ENCODE measurements at places on chromosomes 12 and 14.
A peak's percentile ranks its signal among the peaks of the same experiment; 100 is the strongest.

DNA sequence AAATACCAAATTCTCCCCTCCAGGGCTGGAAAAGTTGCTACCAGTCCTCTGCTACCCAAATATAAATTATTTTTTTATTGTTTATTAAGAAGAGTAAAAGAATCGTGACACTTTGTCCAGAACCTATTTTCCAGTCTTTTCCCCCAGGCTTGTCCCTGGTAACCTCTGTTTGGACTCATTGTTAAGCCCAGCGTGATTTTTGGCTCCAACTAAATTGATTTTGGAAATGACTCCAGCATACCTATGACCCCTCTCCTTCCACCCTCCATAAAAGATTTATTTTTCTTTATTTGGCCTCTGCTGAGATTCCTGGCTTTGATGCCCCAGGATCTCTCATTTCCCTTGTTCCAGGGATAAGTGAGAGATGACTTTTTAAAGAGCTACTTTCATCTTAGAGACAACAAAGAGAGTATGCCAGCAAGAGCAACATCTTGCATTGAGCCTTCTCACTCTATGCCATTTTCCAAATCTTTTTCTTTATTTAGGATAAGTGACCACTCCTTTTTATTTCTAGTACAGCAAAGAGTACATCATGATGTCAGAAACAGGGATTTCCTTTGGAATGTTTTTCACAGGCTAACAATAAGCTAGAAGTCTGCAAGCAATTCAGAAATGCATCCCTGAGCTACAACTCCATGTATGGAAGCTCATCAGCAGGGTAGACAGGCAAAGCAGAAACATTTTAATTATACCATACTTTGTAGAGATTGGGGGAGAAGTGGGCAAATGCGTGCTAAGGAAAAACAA lies 75.8 kb downstream of the DAD1 start:
- DNase-seq = no peak

- DNase-seq = no peak
These were observed 893.3 kb upstream of the MDGA2 start for GRCh38 chr14:48568688-48569087.

- DNase-seq = no peak
These were observed 233.3 kb upstream of the FLRT2 start for GRCh38 chr14:85296456-85297210.

DNA sequence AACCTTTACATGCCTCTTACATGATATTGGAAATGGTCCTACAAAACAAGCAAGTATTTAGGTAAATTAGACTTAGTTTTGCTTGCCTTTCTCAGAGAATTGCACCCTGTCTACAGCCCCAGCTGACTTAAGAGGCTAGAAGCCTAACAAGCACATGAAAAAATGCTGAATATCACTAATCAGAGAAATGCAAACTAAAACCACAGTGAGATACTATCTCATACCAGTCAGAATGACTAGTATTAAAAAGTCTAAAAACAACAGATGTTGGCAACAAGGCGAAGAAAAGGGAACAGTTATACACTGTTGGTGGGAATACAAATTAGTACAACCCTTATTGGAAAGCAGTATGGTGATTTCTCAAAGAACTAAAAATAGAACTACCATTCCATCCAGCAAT lies 103.8 kb downstream of the EGLN3 start:
- no peak for DNase-seq

GRCh38 chr12:5305425-5305824 lies 126.5 kb upstream of the NTF3 start:
- DNase-seq = no peak

DNA sequence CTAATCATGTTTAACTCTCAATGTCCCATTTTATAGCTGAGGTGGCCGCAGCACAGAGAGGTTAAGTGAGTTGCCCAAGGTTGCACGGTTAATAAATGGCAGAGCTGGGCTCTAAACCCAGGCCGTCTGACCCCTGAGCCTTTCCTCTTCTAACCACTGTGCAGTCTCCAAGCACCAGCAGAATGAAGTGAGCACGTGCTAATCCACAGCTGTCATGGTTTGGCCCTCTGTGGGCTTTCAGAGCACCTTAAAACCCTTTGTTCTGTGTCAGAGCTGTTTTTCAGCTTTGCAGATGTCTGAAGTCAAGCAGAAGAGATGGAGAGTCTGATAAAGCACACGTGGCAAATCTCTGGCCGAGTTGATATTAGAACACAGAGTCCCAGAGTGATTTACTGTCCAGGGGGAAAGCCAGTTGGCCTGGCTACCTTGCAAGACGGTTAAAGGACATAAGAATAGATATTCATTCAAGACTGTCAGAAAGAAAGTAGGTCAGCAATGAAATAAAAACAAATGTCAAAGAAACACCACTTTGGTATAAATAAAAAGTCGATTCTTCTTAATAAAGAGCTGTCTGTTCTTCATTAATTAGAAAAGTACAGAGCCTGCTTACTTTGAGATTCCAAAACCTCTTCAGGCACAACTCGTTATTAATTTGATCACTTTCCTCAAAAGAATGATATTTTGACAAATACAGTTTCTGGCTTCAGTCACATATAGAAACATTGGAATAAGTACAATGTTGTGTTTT lies 107.3 kb downstream of the CRADD start:
- DNase-seq = no peak

GRCh38 chr12:104154806-104155205 lies 16.8 kb upstream of the NFYB start:
- DNase-seq = no peak

GRCh38 chr14:92263681-92264080 lies 59.3 kb upstream of the SLC24A4 start:
- DNase-seq = no peak

DNA sequence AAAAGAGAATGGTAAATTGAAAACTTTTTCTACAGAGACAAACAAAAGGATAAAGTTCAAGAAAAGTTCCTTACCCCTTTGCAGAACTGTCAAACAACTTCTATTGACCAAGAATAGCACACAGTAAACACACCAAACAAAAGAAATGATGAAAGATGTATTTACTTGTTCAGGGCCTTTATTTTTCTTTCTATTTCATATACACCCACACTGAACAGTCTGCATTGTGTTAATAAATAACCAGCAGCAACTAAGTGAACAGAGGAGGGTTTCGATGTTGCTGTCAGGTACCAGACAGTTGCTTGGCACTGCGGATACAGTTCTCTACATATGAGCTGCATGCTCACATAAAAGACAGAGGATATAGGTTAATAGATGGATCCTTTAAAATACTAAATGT lies 122.1 kb downstream of the SOX5 start:
- no peak for DNase-seq

DNA sequence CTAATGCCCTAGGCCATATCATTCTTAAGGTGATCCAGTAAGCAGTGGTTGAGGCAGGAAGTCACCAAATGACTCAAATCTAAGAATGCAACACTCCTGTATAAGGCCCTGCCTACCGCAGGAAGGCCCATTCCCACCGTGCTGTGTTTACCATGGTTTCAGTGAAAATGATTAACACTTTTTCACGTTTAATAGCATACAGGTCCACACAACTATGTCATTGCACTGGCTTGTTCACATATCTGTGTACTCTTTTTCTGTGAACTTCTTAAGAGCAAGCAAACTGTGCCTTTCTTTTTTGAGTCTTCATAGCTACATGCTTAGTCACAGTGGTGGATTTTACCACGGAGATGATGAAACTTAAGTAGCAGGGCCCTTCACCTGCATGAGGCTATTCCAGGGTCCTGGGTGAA lies 214.9 kb downstream of the CNTN1 start:
- DNase-seq = no peak

- no peak for DNase-seq
These were observed 37.7 kb downstream of the FGD4 start for GRCh38 chr12:32437095-32437515.

DNA sequence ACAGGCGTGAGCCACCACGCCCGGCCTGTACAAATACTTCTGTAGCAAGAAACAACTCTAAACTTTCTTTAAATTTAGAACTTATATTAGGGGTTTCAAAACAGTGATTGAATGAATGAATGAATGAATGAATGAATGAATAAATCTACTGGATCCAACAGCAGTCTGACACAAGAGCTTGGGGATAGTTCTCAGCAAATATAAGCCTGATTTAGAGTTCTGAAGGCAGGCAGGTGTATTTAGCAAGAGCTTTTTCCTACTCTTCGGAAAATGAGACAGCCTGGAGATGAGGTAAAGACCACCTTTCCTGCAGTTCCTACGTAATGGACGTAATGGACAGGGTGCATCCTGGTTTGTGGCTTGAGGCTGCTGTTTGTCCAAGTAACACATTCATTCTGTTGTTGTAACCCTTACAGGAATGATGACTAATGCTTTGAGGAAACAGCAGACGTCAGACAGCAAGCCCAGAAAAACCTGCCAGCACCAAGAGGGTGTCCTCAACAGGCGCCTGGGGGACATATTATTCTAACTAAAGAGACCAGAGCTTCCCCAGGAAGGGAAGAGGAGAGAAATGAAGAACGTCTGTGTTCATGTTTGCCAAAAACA lies 277.4 kb upstream of the SOX5 start:
- DNase-seq = no peak

DNA sequence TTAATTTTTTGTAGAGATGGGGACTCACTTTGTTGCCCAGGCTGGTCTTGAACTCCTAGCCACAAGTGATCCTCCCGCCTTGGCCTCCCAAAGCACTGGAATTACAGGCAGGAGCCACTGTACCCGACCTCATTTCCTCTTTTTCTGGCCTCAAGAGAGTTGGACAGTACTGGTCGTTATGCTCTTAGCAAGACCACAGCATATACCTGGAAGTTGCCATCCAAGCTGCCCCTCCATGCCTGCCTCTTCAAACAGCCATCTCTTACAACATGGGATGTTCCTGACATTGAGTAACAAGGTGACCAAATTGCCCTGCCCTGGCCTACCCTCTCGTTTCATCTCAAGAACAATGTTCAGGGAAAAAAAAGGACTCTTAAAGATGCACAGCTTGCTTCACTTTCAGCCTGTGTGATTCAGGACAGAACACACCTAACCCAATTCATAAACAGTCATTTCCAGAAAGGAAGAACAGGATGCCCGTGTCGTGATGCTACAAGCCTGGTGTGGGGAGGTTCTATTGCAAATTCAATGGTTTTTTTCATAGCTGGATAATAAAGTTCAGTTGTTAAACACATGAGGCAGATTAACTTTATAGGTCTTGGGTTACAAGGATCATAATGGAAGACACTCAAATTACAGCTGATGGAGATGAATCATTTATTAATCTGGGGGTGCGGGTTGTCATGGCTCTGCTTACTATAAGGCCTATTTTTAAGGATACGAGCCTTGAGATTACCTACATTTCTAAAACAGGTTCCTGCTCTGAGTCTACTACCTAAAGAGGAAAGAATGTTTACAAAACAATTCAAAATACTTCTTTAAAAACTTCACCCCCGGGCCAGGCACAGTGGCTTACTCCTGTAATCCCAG lies 11.9 kb downstream of the GLTP start:
- DNase-seq = no peak

DNA sequence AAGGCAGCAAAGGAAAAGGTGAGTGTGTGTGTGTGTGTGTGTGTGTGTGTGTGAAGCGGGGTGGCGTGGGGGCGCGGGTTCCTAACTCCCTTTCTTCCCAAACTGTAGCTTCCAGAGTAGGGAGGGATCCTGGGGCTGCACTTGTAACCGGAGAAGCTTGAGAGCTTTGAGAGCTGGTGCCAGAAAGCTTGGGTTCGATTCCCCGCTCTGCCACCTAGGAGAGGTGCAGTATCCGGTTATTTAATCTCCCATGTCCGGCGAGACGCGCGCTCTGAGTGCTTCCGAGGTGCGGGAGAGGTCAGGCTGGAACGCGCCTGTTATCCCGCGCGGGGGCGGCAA lies 7.2 kb upstream of the RACGAP1 start:
- DNase-seq = no peak

- DNase-seq = no peak
These were observed 9.5 kb downstream of the HHIPL1 start for GRCh38 chr14:99654235-99654985.

DNA sequence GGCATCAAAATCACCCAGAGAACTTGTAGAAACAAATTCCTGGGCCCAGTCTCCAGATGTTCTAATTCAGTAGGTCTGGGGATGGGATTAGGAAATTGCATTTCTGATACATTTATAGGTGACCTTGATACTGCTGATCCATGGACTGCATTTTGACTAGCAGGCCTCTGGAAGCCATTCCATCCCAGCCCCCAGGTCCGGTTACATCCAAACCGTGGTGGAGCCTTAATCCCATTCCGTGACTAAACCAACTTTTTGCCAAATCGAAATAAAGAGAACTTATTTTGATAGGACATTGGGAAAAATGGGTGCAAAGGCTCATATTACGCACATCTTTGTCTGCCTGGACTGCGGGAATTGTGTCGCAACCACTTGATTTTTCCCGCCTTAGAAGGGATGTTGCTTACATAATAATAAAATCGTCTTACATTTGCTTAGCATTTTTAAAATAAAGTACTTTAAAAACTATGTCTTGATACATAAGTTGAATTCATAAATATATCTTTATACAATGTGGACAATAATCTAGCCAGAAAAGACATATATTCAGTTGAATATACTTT lies 5.8 kb upstream of the KCNA5 start:
- no peak for DNase-seq

DNA sequence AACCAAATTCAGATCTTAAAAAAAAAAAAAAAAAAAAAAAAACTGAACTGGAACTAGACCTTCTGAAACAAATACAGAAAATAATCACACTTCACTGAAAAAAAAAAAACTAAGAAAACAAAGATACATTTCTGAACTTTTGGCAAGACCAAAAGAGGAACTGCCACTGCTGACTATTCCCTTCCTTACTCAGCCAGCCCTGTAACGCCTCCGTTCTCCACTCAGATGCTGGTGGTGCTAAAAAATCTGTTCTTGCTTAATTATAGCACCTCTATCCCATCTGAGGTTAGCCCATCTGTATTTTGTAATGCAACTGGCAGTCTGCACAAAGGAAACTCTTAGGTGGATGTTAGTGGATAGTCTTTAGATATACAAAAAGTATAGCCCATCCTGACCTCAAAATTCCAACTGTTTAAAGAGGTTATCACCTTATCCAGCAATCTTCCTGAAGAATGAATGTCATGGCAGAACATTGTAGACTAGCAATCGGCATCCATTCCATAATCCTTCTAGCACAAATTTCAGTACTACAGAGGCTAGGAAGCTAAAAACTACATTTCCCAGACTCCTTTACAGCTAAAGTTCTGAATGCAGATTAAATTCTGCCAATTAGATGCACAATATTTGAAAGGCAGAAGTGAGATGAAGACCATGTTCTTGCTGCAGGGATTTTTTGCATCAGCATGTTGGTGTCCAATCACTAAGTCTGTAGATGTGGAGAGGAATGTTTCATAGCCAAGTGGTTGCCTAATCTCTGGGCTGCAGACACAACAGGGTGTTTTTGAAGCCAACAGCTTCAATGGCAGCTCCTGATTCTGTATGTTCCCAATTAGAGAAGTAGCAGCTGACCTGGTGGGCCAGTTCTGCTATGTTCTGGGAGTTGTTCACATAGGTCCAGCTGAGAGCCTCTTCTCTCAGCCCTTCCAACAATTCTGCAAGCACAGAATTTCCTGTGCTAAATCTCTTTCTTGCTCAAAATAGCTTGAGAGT lies 5.7 kb downstream of the MAP3K9 start:
- DNase-seq = no peak

- DNase-seq = no peak
These were observed 782.2 kb downstream of the MED13L start for GRCh38 chr12:115495300-115495699.

- DNase-seq = peak; percentile 85
These were observed at the start of gene NUDT14 for GRCh38 chr14:105180592-105181548. Gene NUDT14 (minus strand): TSS chr14:105181312. CDS start chr14:105181209, 103 bp downstream.

- DNase-seq = no peak
These were observed 38.8 kb upstream of the LRRC10 start for GRCh38 chr12:69649529-69649928.

Data from stimulated activated CD4-positive, alpha-beta T cell treated with anti-CD3 and anti-CD28 coated beads, Interleukin-4, amount 100 ng/mL, for 4 hours (primary cell).